ENCODE measurements at places on chromosomes 13 and 19.
A peak's percentile ranks its signal among the peaks of the same experiment; 100 is the strongest.

DNA sequence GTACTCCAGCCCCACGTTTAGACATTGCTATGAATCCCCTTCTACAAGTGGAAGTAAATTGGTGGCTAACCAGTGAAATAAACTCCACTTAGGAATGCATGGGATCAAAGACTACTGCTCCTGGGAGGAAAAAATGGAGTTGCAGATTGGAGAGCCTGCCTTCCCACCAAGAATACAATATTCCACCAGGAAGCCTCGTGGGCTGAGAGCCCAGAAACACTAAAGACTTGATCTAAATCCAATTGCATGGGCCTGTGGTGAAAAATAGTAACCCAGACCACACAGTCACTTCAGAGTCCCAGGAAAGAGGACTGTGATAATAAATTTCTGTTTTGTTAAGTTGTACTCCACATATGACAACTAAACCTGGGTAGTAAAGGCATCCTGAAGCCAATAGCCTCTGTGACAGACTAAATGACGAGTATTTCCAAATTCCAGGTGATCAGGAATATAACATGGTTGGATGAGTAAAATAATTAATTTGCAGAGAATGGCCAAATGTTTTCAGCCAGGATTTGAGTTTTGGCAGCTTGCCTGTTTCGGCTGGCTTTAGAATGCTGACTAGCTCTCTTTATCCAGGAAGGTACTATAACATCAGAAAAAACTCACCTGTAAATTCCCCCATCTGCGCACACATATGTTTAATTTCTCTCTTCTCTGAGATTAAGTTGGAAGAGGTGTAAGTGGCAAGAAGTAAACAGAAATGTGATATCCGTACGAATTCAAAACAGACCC, 480.3 kb downstream of the LIG4 start:
- no peak for DNase-seq

DNA sequence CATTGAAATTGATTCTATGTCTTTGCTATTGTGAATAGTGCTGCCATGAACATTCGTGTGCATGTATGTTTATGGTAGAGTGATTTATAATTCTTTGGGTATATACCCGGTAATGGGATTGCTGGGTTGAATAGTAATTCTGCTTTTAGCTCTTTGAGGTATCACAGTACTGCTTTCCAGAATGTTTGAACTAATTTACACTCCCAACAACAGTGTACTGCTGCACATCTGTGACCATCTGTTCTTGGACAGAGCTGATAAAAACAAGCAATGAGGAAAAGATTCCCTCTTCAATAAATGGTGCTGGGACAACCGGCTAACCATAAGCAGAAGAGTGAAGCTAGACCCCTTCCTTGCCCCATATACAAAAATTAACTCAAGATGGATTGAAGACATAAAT, 231.0 kb downstream of the MYO16 start:
- DNase-seq = no peak

DNA sequence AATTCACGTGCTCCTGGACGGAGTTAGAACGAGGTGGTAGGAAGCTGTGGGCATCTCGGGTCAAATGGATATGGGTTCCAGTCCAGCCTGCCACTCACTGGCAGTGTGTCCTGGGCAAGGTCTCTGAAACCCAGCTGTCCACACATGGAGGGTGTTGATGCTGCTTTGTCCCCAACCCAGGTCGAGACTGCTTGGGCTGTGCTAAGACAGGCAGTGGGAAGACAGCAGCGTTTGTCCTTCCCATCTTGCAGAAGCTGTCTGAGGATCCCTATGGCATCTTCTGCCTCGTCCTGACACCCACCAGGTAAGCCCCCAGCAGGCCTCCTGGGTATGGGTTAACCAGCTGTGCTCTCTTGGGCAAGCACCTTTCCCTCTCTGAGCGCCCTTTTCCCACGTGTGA, 885 bp downstream of the DDX49 start:
- no peak for DNase-seq

GRCh38 chr13:103931885-103932284, 865.7 kb upstream of the SLC10A2 start:
- DNase-seq = no peak

DNA sequence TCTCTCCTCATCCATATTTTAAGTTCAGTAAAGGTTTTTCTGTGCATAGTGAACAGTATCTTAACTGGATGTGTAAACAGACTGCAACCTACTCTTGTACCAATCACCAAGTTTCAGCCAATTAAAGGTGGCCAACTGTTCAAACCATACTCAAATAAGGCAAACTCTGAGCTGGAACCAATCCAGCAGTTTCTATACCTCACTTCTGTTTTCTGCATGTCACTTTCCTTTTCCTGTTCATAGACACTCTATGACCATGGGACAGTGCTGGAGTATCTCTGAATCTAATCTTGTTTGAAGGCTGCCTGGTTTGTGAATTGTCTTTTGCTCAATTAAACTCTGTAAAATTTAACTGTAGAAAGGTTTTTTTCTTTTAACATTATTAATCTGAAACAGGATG, 470.3 kb upstream of the SLITRK6 start:
- DNase-seq = no peak

DNA sequence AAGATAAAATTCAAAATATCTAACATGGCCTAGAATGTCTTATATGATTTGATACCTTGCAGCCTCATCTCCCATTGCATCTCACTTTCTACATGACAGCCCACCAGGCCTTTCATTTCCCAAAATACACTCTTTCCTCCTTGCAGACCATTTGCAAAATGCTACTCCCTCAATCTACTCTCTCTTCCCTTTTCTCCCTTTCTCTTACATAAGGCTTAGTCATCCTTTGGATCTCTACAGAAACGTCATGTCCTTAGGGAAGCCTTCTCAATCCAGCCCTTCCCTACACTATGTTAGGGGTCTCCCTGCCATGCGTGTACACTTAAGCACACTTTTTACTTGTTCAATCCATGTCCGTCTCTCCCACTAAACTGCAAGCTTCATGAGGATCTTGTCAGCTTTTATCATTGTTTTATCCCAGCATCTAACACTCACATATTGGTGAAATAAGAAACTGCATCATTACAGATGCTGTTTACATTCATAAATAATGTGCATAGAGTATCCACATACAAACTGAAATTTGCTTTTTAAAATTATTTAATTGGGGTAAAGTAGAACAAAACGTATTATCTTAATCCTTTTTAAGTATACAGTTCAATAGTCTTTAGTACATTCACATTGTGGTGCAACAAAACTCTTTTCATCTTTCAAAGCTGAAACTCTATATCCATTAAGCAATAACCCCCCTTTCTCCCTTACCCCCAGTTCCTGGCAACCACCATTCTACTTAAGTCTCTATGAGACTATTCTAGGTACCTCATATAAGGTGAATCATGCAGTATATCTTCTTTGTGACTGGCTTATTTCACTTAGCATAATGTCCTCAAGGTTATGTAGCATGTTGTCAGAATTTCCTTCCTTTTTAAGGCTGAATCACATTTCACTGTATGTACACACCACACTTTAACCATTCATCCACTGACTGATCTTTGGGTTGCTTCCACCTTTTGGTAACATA, 11.5 kb upstream of the WBP4 start:
- no peak for DNase-seq

GRCh38 chr13:78686461-78686860, 27.5 kb upstream of the OBI1 start:
- DNase-seq = no peak

- DNase-seq = no peak
Observed at GRCh38 chr19:41637484-41637883, 10.6 kb upstream of the CEACAM4 start.

DNA sequence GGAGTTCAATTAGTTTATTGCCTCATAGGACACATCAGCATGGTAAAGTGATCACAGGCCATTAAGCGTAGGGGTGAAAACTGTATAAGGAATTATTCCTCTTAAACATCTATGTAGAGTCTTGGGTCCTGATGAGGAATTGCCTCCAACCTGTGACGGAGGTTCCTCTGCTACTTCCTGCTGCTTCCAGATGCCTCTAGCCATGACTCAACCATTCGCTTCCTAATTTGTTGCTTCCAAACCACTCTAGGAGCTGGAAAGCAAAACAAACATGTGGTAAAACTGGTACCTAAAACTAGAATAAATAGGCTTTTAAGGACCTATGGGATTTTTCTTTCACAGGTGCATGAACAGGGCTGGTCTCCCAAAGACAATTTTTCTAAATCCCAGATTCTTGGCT, 253.8 kb downstream of the KLF12 start:
- DNase-seq = no peak

GRCh38 chr13:75196147-75196837, 285.7 kb downstream of the TBC1D4 start:
- DNase-seq = no peak

GRCh38 chr13:29693275-29693945, 97.9 kb upstream of the SLC7A1 start:
- DNase-seq = no peak

DNA sequence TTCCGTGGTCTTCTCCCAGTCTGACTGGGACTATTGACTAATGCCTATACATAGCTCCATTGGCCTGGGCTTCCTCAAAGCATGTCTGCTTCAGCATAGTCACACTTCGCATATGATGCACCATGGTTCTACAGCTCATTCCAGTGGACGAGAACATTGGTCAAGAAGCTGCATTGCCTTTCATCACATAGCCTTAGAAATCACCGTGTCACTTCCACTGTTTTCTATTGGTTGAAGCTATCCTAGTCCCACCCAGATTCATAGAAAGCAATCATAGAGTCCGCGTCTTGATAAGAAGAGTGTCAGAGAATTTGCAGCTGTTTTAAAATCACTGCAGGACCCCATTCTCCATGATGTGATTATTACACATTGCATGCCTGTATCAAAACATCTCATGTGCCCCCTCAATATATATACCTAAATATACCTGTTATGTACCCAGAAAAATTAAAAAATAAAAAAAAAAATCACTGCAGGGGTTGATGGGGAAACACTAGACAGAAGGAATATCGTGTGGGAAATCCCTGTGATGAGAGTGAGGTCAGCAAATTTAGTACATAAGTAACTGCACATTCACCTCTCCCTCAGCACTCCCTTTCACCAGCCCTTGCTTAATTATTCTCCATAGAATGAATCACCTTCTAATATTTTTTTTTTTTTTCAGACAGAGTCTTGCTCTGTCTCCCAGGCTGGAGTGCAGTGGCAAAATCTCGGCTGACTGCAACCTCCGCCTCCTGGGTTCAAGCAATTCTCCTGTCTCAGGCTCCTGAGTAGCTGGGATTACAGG, 2.2 kb upstream of the ARHGAP33 start:
- DNase-seq = no peak

DNA sequence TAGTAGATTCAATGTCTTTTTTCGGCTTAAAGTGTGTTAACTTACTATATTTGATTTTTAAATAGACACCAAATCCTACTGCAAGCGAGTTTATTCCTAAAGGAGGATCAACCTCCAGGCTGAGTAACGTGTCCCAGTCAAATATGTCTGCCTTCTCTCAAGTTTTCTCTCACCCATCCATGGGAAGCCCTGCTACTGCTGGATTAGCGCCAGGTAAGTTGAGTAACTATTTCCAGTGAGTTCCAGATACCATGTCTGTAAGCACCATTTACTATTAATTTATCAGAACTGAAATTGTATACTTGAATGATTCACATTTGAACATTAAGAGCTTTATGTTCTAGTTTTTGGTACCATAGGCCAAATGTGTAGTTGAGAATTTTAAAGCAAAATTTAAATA, 81.8 kb downstream of the PAN3 start:
- no peak for DNase-seq

- DNase-seq = no peak
Observed at GRCh38 chr13:33467556-33467955, 182.0 kb upstream of the STARD13 start.

- peak; percentile 6 for DNase-seq
Observed at GRCh38 chr13:44050450-44051063, 170.9 kb downstream of the LACC1 start.

GRCh38 chr13:27789495-27790303, 2.6 kb upstream of the GSX1 start:
- no peak for DNase-seq

DNA sequence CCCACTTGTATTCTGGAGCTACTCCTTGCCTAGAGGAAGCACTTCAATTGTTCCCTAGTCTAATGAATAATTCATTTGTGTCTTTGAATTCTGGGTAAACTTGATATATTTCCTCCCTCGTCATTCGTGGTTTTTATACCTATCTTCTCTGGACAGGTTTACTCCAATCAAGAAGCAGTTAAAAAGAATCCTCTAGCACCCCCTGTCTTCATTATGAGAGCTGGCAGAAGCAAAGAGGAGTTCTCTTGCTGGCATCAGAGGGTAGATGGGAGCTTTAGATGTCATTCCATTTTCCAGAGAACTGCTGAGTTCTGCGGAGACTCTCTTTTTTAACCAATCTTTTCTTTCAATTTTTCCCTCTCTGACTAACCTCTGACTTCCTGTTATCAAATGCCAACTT, 627.7 kb downstream of the FGF9 start:
- DNase-seq = no peak

- no peak for DNase-seq
Observed at GRCh38 chr13:23632741-23633140, 62.5 kb downstream of the TNFRSF19 start.

GRCh38 chr13:32976912-32977311, 39.3 kb upstream of the KL start:
- no peak for DNase-seq

DNA sequence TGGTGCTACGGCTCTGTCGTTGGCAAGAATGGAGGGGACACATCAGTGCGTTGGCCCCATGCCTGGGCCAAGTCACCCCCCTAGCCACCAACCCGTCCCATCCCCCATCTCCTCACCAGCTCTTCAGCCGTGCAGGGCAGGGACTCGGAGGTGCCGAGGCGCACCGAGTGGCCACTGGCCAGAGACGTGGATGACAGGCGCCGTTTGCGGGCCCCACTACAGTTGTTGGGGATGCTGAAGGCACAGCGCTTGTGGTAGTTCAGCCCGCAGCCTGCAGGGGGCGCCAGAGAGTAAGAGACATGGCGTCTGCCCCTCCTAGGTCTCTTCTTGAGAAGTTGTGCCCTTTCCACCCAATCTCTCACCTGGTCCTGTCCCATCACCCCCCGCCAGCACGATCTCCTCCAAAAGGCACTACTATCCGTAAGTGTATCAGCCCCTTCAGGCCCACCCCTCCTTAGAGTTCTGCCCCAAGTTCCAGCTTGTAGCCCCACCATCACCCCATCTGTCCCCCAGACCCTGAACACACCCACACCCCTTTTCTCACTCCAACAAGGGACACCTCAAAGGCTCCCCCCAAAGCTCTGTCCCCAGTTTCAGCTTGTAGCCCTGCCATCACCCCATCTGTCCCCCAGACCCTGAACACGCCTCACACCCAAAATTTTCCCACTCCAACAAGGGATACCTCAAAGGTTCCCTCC, 12.4 kb downstream of the PRKD2 start:
- peak; percentile 84 for DNase-seq

DNA sequence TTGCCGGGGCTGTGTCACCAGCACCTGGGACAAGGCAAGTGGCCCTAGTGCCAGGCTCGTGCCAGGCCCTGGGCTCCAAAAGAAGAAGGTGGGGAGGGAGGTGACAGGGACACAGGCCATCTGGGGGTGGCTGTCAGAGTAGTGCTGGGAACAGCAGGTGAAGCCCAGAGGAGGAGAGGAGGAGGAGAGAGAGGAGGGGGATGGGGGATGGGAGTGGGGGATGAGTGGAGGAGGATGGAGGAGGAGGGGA, 18.7 kb downstream of the LSM4 start:
- DNase-seq = no peak
